C1 segment of cervical spinal cord (tissue), 14 donors: ENCODE measurements at places on chromosomes 4 and X.

- no peak for DNase-seq
Observed at GRCh38 chr4:26356081-26356501, 35.3 kb downstream of the RBPJ start.

GRCh38 chrX:117839544-117839943 is 277.1 kb downstream of the KLHL13 start:
- no peak for DNase-seq

GRCh38 chrX:153700376-153700945 is 12.7 kb downstream of the SLC6A8 start:
- no peak for DNase-seq

DNA sequence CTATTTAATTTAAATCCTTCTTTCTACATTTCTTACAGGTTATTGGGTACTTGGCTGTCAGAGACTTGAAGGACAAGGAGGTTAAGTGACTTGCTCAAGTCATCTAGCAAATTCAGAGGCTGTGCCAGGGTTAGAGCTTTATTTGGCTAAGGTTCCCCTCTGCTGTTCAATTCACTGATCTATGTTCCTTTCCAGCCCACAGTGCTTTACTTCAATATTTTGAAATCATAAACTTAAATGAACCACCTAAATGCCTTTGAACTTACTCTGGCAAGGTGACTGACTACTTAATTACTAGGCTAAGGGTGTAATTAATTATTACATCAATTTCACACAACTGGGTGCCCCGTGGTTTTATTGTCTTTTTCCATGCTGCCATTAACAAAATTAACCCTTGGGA is 288.7 kb downstream of the CAMK2D start:
- no peak for DNase-seq

DNA sequence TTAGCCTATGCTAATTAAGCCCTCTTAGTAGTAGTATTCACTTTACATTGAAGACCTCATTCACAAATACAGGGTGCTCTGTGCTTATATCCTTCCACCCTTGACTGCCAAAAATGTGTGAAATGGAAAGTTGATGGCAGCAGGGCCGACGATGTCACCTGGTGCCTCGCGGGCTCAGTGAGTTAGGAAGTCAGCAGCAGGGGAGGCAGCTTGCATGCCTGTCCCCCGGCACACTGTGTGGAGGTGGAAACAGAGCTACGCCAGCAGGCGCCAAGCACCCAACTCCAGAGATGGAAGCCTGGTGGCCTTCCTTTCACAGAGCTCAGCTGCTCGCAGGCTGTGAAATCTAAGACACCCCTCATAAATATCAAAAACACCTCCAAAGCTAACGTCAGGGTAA is 8.4 kb downstream of the MSL3 start:
- DNase-seq: no peak

DNA sequence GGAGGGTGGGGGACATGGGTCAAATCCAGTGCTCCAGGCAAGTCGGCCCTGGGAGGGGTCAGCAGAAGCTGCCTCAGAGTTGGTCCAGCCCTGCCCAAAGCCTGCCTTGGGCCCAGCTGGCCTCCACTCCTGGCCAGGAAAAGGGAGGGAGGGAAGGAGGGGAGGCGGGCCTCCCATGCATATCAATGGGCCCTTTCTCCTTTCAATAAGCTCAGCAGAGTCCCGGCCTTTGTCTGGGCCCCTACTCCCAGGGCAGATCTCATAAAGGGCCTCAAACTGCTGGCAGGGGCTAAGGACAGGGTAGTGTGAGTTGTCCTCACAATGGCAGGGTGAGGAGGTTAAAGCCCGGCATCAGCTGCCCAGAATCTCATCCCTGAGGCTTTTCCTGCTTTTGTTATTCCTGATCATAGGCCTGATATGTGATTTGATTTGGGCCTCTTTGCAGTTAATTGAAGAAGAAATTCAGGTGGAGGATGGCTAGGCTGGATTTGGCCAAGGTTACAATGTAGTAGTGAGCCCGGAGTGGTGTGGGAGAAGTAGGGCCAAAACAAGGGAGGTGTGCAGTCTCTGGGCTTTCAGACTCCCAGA is 121.1 kb upstream of the ATP6AP2 start:
- DNase-seq: peak; percentile 16

GRCh38 chr4:10552591-10553280 is 95.5 kb upstream of the ZNF518B start:
- DNase-seq: no peak

- no peak for DNase-seq
Observed at GRCh38 chrX:70998411-70999027, 67.6 kb upstream of the SLC7A3 start.

- peak; percentile 24 for DNase-seq
Observed at GRCh38 chrX:43813898-43814297, 68.4 kb downstream of the MAOB start.
